Central memory CD4-positive, alpha-beta T cell (primary cell): ENCODE measurements at places on chromosomes 13 and 19.

- peak; percentile 34 for DNase-seq
Observed at GRCh38 chr19:12994701-12995595, at the start of gene NFIX. TSS of gene NFIX (plus strand) at chr19:12995475. CDS start at chr19:12995838, 363 bp downstream.

- DNase-seq: no peak
Observed at GRCh38 chr13:44574466-44574855, 1.7 kb downstream of the TSC22D1 start.

GRCh38 chr13:36875961-36876360 is 44.1 kb downstream of the SMAD9 start:
- DNase-seq: no peak

- peak; percentile 53 for DNase-seq
Observed at GRCh38 chr19:45798995-45799517, 6.4 kb upstream of the DMWD start.

DNA sequence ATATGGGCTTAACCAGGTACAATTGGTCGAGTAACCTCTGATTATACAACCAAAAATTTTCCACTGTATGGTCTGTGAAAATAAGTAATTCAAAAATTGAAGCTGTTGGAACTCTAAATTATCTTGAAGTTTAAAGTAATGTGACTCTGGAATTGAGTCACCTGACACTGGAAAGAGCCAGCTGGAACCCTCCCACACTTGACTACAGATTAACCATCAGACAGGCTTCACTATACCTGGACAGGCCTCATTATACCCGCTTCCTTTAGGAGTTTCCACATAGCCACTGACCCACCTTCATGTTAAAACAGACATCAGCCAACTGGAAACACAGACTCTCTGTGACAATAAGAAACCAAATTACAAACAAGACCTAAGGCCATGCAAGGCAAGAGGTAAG is 1.3 kb downstream of the ZNF433 start:
- DNase-seq: no peak

DNA sequence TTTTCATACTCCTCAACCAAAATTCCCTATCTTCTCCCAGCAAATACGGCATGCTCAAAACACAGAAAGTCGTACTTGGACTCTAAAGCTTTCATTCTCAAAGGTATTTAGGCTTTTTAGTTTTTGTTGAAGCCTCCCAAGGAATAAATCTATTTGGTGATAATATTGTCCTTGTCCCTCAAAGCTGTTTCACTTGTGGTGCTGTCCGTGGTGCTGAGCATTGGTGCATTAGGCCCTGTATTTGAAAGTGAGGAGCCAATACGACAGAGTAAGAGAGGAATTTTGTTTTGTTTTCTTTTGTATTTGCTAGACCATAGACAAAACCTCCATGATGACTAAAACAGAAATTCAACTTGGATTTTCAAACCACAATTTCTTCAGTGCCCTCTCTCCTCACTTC is 3.2 kb upstream of the LGALS13 start:
- DNase-seq: no peak

DNA sequence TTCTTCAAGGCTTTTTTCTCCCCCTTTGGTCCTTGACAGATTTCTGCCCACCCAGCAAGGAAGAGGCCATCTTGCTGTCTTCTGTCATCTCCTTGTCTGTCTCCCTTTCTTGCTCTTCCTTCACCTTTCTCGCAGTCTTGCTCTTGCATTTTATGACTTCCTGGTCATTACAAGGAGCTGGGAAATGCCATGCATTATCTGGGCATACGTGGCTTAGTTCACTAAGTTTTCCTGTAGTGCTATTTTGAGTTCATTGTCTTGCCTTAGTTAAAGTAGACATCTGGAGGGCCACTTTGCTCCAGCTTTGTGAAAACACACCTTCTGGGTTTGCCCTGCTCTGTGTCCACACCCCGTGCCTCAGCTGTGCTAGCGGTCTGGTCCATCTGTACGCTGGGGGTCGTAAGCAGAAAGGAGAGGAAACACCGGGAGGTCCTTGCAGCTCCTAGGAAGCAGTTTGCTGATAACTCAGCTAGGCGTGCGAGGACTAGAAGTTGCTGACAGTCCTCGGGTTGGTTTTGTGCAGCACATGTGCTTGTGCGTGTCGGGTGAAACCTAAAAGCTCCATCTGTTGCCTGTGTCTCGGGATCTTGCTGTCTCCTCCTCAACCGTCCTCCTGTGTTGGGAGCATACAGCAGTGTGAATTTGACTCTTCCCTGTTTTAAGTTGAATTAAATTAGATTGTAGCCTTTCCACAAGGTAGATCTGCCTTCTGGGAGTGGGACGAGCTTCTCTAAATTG is 59.4 kb downstream of the ARHGEF7 start:
- no peak for DNase-seq

GRCh38 chr13:85808811-85809210 is 9.6 kb upstream of the SLITRK6 start:
- no peak for DNase-seq

- DNase-seq: no peak
Observed at GRCh38 chr13:42370229-42370628, 98.3 kb downstream of the AKAP11 start.

DNA sequence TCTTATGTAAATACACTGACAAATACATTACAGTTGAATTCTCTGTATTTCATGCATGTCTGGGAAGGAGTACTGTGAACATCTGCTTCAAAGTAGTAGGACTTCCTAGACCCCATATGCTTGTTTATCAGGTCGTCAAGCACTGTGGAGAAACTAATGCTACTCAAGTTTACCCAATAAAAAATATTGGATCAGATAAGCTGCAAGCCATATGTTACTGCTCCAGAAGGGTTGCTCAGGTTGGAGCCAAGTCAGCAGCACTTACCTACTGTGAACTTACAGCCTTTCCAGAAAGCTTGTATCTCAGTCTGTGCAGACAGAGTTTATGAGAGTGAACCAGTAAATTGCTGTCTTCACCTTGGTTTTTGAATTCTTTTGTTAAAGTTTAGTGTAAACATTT is 36.2 kb downstream of the SLAIN1 start:
- DNase-seq: no peak

DNA sequence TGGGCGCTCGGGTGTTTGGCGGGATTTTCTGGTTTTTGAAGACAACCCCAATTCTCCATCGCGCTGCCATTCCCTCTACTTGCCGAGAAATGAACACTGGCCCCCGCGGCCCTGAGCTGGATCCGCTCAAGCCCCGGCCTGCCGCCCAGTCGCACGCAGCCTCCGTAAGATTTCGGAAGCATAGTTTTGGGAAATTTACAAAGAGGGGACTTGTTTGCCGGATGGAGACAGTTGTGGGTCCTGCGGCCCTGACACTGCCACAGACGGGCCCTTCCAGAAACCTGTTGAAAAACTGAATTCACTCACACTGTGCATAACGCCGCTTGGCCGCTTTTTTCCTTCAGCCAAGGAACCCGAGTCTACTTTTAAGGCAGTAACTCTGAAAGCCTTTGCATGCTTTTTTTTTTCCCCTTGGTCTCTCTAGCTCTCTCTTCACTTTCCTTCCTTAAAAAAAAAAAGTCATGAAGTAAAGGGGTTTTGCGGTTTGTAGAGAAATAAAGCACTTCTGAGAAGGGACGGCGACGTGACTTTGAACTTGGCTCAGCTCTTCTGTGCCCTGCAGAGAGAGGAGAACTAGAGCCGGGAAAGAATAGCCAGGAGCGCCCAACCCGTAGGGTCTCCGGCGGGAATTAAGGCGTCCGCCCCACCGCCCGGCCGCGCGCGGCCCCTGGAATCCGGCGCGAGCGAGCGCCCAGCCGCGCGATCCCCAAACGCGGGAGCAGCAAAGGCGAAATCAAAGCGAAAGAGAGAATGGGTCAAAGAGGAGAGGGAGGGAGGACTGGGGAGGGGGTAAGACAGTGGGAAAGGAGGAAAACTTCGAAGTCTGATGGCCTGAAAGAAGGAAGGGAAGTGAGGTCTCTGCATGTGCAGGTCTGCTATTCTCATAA is 3.4 kb upstream of the ZIC2 start:
- no peak for DNase-seq

DNA sequence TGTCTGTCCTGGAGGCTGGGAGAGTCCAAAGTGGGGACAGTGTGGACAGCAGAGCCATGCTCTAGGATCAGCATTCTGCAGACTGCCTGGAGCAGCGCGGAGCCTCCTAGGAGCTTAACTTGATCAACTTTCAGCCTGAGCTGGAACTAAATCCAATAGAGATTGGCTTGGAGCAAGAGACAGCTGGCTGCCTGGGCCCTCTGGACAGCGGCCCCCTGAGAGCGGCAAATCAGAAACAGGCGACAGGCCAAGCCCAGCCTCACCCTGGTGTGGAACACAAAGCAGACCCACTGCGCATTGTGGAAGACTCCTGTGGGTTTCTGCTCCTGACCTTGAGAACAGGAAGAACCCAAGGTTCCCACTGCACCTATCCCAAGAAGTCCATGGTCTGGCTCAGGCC is 462.2 kb downstream of the TSHZ3 start:
- DNase-seq: no peak

DNA sequence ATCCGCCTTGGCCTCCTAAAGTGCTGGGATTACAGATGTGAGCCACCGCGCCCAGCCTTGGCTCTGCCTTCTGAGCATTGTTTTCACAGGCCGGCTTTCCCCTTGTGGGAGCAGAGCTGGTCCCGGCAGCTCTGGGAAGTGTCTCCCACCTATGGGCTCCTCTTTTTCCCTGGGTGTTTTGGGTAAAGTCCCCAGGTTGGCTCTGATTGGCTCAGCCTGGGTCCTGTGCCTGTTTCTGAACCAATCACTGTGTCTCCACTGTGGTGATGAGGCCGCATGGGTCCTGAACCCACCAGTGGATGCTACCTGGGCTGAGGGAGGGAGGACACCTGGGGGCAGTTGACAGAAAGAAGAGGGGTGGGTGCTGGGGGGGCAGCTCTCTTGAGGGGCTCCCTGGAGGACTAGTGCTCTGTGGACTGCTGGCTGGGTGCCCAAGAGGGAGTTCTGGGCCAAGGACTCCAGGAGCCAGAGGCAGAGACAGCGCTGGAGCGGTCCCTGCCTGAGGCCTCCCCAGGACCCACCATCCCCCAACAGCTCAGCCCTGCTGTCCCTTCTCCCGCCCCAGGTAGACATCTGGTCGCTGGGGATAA is 19.6 kb upstream of the NCCRP1 start:
- DNase-seq: no peak

DNA sequence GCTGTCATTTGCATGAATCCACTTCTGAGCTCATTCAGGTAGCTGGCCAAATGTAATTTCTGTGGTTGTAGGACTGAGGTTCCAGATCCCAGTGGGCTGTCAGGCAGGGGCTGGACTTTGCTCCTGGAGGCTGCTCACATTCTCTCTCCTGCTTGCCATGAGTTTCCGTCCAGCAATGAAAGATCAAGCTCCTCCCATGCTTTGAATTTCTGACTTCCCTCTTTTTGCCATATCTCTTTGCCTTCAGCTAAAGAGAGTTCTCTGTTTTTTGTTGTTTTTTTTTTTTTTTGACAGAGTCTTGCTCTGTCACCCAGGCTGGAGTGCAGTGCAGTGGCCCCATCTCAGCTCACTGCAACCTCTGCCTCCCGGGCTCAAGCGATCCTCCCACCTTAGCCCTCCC is 76.9 kb downstream of the ING1 start:
- DNase-seq: no peak

GRCh38 chr13:34944751-34945150 is 2.7 kb downstream of the NBEA start:
- DNase-seq: no peak

GRCh38 chr19:3194106-3195087 is 8.7 kb downstream of the NCLN start:
- no peak for DNase-seq

- DNase-seq: no peak
Observed at GRCh38 chr19:36627057-36627456, 21.9 kb downstream of the ZNF382 start.

DNA sequence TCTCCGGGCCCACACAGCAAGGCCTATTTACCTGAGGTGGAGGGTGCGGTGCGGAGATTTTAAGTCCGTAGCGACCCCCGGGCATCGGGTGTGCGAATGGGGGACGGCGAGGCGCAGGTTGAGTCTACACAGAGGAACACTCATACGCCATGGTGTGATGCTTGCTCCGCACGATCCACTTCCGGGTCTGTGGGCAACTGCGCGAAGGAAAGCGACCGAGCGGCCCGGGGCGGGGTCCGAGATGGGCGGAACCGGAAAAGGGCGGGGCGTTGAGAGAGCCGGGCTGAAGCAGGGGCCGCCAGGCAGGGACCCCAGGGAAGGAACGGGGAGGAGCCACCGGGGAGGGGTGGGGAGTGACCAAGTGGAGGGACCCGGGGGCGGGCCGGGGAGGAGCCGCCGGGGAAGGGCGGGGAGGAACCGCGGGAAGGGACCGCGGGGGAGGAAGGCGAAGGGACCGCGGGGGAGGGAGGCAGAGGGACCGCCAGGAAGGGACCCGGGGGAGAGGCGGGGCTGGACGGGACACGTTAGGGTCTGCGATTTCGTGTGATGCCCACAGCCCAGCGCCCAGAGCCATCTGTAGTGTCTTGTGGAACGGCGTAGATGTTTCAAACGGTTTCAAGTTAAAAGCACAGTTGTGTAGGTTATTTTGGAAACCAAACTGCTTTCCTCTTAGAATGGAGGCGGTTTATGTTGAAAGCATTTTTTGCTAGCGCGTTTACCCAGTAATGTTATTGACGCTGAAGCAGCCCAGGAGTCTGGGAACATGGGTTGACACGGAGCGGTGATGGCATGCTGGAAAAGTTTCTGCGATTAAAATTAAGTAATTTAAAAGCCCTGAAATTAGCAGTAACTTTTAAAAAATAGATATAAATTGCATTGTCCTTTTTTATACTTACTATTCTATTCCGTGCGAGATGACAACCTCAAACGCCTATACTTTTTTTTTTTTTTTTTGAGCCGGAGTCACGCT is at the start of gene ZNF160:
Gene ZNF160 (minus strand): TSS at position 189 of the 970 bp plus-strand sequence. CDS start 17,146 bp downstream, outside the sequence.
- DNase-seq: peak; percentile 95

- no peak for DNase-seq
Observed at GRCh38 chr19:31334101-31334848, 15.0 kb downstream of the TSHZ3 start.

DNA sequence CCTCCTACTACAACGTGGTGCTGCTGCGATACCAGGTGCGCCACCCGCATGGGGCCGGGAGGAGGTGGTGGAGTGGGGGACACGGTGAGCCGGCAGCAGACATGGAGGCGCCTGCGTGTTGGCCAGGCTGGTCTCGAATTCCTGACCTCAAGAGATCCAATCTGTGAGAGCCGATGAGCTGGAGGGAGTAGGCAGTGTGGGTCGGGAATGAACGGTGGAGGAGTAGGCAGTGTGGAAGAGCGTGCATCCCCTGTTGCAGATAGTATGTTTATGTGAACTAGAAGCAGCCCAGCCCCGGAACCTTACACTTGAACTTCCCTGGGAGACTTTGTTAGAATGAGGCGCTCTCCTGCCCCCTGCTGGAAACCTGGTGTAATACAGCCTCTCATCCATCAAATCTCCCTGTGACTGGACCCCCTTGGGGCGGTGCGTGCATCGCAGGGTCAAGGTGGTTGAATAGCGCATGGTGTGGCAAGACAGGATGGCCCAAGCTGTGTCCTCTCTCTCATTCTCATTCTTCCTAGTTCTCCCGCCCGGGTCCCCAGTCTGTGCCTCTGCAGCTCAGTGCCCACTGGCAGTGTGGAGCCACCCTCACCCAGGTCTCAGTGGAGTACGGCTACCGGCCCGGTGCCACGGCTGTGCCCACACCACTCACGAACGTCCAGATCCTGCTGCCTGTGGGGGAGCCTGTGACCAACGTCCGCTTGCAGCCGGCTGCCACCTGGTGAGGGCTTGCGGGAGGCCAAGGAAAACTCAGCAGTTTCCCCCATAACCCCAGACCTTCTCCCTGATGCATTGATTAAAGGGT is 10.5 kb upstream of the B3GNT3 start:
- peak; percentile 60 for DNase-seq

GRCh38 chr13:26382366-26382765 is 128.4 kb downstream of the CDK8 start:
- no peak for DNase-seq

GRCh38 chr19:29578349-29578748 is 27.7 kb upstream of the POP4 start:
- DNase-seq: no peak
